ENCODE measurements at places on chromosomes 6 and 20.

DNA sequence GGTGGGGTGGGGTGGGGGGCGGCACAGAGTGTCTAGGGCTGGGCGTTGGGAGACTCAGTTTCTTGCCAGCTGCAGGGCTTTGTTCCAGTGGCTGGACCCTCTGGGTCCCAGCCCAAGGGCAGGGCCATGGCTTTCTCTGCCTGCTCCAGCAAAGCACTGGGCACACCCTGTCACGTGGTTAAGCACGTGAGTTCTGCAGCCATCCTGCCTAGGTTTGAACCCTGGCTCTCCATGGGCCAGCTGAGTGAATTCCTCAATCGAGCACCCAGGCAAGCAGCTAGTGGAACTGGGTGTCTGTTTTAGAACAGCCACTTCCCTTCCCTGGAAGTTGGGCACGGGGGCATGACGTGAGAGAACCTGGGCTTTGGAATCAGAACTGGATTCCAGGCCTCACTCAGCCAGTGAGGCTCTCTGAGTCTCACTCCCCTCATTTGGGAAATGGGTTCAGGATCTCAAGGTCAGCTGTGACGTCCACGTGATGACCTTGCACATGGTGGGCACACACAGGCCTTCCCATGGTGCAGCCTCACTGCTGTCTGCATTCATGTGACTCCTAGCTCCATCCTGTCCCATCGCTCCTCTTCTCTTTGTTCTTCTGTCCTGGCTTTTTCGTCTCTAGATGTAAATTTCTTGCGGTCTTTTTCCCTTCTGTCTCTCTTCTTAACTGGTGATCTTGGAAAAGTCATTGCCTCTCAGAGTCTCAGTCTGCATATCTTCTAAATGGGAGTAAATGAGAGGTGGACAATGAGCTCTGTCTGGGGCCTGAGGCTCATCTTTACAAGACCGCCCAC is 45.9 kb downstream of the NOL4L start:
- no peak for DNase-seq

GRCh38 chr20:43969028-43969447 is 54.4 kb downstream of the TOX2 start:
- DNase-seq, result no peak

DNA sequence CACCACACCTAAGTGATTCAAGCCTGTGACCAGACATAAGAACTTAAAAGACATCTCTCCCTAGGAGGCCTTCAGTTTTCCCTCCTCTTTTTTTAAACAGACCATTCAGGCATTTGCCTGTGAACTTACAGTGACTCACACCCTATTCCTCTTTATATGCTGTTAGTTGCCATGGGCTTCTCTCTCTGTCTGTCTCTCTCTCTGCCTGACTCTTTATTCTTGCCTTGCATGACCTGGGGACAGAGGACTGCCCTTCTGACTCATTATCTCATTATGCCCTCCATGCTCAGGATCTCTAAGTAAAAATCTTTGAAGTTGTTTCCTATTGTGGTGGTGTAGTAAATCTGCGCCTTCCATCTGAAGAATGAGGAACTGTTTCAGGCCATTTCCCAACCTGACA is 442.2 kb upstream of the MAN1A1 start:
- no peak for DNase-seq

DNA sequence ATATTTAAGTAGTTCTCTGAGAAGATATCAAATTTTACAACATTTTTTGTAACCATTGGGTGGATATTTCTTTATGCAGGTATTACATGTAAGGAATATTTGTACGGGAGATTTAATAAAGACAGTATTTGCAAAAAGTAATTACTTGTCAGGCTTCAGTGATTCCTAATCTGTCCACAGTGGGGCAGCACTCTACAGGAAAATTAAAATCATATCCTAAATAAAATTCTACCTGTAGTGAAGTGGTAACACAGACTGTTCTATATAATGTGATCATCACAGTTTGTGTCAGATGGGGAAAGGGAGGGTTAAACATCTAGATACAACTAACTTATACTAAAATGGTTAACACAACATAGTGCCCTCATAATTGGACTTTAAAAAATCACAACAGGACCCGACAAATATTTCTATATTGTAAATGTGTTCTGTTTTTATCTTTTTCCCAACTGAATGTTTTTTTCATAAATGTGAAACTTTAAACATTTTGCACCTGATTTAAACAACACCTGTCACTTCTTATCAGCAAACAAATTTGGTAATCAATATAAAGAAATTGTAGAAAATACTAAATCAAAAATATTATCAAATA is 145.6 kb upstream of the MANEA start:
- no peak for DNase-seq

GRCh38 chr6:161029195-161029809 is 37.7 kb downstream of the MAP3K4 start:
- no peak for DNase-seq

DNA sequence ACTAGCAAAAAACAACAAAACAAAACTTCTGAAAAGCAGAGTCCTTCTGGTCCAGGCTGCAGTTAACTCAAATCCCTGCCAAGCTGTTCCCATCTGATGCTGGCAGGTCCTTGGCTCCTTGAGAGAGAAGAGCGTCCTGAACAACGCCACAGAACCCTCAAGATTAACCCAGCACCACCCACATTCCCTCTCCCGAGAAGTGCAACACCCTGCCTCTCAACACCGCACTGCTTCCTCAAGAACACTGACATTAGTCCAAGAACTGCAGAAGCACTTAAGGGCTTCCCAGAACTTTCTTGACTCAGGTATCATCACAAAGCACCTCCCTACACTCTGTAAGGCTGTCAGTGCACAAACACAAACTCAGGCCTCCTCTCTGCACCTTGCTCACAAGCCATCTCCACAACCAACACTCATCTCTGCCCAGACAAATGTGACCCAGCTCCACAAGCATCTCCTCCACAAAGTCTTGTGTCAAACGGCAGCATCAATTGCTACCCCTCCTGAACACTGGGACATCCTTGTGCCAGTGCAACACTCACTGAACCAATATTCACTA is 7.5 kb downstream of the MRPL14 start:
- no peak for DNase-seq

DNA sequence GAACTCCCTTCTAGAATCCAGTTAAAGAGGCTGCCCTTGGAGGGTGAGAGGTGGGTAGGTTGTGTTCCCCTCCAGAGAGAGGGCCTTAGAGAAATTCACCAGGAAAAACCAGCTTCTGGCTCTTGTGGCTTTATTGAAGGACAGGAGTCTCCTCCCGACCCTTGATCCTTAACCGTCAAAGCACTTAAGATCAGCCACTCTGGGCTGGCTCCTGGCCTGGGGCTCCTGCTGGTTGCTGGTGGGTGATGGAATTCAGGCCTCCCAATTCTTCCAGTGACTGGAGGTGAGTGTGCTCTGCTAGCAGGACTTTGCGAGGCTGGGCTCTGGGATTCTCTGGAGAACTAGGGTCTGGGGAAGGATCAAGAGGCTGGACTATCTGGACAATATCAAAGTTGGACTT is 75.6 kb upstream of the LGSN start:
- DNase-seq, result no peak

DNA sequence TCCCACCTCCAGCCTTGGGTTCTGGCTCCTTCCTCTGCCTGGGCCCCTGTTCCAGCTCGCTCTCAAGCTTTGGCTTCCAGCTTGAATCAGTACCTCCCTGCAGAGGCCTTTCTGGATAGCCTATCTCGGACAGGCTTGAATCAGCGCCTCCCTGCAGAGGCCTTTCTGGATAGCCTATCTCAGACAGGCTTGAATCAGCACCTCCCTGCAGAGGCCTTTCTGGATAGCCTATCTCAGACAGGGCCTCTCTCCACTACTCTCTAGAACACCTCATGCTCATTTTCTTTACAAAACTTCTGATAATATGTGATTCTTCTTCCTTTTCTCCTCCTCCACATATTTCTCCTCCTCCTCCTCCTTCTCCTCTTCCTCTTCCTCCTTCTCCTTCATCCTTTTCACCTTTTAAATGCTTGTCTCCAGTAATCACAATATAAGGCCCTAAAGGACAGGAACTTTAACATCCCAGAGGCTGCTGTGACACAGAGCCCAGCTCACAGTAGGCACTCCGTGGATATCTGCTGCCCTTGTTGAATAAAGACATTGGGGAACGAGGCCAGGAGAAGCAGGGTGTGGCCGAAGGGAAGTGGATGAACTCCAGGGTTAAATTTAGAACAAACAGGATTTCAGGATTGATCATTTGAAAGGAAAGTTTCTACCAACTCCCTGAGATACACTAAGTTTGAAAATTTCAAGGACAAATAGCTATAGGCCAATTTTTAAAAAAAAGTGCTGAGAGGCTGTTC is 9.3 kb upstream of the RPS6KA2 start:
- no peak for DNase-seq

DNA sequence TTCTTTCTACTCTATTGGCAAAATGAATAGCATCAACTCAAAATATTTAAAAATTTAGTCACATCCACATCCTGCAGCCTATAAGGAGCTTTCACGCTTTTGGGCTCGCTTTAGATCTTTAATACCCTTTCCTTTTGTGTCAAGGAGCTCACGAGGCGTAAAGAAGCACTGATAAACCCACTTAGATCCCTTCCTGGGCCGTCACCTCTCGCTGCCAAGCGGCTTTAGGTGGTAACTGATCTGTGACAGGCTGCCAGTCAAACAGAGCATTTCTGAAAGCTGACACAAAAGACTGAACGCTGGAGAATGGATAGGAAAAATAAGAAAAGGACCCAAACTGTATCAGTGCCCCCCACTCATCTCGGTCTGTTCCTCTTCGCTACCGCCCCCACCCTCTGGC is 385.7 kb upstream of the MMS22L start:
- no peak for DNase-seq

- DNase-seq, result no peak
These were observed 120.2 kb upstream of the MLN start for GRCh38 chr6:33923857-33924514.

DNA sequence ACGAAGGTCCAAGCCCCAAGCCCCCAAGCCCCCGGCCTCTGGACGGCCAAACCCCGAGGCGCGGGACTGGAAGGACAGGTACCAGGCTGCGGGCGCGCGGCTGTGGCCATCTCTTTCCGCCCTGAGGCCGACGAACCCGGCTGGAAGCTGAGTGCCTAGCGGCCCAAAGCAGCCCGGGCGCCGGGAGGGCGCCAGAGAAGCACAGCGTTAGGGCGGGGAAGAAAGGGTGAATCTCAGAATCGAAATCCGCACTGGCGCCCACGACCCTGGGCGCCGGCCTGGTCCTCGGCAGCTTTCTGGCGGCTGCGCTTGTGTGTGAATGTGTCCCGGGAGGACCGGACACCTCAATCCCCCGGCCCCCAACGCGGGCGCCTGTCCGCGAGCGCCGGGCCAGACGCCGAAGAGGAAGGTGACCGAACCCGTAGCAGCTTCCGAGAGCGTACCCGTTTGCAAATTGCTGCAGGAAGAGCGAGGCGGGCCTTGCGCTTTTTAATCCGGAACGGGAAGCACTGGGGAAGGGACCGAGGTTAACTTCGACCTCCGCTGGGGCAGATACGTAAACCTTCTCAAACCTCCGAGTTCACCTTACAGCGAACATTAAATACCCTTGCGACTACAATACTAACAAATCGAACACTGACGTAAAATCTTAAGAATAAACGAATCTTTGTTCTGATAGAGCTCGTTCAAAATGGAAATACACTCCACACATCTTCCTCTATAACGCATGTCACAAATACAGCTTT is 2.9 kb downstream of the NRN1 start:
- peak; percentile 38 for DNase-seq

DNA sequence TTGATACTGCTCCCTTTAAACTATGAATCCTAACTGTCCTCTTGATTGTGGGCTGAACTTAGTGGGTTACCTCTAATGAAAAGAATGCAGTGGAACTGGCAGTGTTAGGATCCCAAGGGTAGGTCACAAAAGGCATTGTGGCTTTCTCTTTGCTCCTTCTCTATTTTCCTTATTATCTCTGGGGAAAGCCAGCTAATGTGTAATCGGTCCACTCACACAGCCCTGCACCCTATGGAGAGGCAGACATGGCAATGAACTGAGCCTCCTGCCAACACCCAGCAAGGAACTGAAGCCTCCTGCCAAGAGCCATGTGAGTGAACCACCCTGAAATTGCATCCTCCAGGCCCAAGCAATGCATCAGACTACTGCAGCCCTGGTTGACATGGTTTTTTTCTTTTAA is 24.6 kb upstream of the ZNF133 start:
- no peak for DNase-seq

- DNase-seq, result no peak
These were observed 66.0 kb downstream of the SNX5 start for GRCh38 chr20:17902531-17903083.

DNA sequence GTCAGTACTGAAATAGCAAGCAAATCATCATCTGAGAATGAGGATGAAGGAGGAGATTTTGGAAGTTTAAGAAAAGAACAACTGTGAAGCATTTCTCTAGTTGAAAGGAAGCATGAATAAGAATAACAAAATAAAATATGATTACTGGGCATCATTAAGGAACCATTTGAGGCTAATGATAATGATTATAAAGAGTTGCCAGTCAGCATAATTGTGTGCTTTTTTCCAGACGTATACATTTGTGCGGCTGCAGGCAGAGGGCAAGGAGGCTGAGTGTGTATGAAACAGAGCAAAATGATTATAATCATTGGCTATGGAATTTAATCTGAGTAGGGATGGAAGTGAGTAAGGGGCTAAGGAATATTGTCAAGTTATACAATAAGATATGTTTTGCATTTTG is 218.7 kb upstream of the FUT9 start:
- DNase-seq, result no peak

Data from CD4-positive, alpha-beta T cell treated with Interleukin-1 beta for 1 hour (primary cell).